ENCODE measurements at places on chromosomes 5 and 9.

DNA sequence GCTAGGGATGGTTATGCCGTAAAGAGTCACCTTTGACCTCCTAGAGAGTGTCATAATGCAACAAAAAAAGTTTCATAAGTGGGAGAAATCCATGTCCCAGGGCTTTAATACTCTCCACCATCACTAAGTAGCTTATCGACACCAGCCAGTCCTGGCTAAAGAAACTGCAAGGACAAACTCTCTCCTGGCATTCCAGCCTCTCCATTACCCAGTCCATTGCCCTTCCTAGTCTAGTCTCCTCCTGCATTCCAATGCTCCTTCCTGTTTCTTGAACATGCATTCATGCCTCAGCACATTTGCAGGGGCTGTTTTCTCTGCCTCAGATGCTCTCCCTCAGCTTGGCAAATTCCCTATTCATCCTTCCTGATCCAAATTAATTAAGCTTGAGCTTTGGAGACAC lies 364.1 kb downstream of the BRINP1 start:
- no peak for DNase-seq

DNA sequence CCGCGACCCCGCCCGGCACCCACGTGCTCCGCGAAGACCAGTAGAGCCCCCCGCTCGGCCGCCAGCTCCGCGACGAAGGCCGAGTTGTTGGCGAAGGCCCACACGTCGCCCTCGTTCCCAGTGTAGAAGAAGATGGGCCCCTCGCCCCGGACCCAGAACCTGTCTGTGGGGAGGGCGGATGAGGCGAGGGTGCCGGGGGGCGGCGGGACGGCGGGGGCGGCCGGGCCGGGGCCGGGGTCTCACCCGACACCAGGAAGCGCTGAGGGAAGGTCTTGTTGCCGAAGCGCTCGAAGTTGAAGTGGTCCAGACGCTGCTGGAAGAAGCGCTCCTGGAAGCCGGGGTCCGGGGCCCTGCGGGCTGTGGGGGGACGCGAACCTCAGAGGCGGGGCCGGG lies 317 bp downstream of the DPP7 start:
- no peak for DNase-seq

- DNase-seq, result no peak
These were observed 90.7 kb downstream of the PTCH1 start for GRCh38 chr9:95425910-95426551.

GRCh38 chr5:173238312-173239232 lies 3.6 kb upstream of the NKX2-5 start:
- DNase-seq, result no peak

GRCh38 chr5:60851626-60852025 lies 7.6 kb upstream of the ELOVL7 start:
- DNase-seq, result no peak

DNA sequence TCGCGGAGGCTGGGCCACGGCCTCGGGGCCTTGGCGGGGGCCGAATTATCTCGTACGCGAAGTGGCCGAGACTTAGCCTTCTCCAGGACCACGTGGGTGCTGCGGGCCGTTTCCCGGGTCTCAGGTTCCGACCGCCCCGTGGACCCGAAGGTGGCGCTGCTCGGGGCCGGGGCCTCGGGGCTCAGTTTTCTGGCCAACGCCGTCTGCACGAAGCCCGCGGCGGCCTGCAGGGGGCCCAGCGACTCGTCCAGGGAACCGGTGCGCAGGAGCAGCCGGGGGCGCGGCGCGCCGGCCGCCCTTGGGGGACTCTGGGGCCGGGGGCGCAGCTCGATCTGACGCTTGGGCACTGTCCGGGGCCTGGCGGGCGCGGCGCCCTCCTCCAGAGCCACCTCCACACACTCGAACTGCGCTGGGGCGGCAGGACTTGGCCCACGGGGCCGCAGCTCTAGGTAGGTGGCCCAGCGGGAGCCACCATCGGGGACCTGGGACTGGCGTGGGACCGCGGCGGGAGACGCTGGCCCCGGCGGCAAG lies 716 bp downstream of the PROB1 start:
- DNase-seq, result peak; percentile 73

- no peak for DNase-seq
These were observed 546.7 kb upstream of the DMAC1 start for GRCh38 chr9:8346296-8346695.

GRCh38 chr5:132526290-132526973 lies 16.9 kb downstream of the IL5 start:
- peak; percentile 78 for DNase-seq

DNA sequence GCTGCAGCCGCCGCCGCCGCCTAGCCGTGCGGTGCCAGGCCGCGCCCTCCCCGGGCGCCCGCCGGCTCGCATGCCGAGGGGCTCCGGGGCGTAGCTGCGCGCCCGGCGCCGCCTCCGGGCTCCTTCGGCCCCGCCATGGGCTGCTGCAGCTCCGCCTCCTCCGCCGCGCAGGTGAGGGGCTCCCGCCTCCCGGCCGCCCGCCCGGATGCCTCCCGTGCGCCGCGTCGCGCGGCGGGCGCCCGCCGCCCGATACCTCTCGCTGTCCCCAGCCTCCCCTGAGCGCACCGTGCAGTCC lies 230 bp downstream of the SLC44A1 start:
- no peak for DNase-seq

DNA sequence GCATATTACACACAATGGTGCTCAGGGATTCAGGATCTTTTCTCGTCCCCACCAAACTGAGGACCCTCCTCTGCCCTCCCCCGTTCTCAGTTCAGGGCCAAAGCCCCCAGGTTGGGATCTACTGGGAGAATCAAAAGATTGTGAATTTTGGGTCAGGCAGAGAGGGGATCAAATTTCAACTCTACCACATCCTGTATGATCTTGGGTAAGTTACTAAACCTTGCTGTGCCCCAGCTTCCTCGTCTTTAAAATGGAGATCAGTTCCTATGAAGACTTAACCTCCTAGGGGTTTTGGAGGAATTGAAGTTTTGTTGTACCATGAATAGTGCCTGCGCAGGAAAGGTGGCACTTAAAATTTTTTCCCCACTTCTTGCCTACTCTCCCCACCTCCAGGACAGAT lies 62.4 kb downstream of the RAI14 start:
- no peak for DNase-seq
